Activated CD8-positive, alpha-beta memory T cell treated with anti-CD3 and anti-CD28 coated beads for 1 hour (primary cell): ENCODE measurements at places on chromosomes 11 and 22.

GRCh38 chr22:40473703-40474102 is 103.3 kb downstream of the SGSM3 start:
- no peak for DNase-seq

DNA sequence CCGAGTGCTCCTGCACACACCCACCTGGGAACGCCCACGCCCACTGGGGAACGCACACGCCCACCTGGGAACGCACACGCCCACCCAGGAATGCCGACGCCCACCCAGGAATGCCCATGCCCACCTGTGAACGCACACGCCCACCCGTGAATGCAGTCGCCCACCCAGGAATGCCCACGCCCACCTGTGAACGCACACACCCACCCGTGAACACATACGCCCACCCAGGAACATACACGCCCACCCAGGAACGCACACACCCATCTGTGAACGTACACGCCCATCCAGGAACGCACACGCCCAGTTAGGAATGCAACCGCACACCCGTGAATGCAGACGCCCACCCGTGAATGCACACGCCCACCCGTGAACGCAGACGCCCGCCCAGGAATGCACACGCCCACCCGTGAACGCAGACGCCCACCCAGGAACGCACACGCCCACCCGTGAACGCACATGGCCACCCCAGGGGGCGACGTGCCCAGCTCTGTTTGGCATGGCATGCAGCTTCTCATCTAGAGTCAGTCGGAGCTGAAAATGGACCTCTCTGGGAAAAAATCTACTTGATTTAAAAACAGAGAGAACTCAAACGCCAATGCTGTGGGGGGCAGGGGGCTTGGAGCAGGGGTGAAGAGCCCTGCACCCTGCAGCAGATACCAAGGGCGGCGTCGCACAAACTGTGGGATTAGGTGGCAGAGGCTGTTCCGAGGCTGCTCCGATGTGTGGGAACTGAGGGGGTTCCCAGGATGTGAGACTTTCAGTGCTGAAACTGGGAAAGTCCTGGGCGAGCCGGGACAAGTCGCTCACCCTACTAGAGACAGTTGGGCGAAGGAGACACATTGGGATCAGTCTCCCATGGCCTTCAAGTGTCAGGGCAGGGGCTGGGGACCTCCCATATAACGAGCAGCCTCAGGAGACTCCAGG is 83.3 kb downstream of the MYEOV start:
- DNase-seq, result no peak

DNA sequence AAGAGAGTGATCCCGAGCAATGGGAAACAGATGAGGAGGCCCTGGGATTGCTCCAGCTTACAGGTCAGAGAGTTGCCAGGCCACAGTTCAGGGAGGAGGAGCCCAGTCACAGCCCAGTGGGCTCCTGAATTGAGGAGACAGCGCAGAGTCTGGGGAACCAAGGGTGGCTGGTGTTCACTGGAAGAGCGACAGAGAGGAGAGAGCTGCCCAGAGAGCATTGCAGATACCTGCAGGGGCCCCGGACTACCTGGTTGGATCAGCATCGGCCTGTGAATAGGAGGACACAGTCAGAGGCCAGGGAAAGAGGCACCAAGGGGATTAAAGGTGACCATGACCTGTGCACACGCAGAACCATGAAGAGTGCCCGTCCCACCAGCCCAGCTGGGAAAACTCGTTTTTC is 648.6 kb downstream of the TBC1D22A start:
- no peak for DNase-seq

- DNase-seq, result no peak
Observed at GRCh38 chr11:122197066-122197987, 81.3 kb upstream of the BLID start.

GRCh38 chr11:8732324-8732670 is 49.7 kb downstream of the RPL27A start:
- DNase-seq, result no peak

GRCh38 chr22:50001388-50002231 is 11.0 kb downstream of the IL17REL start:
- DNase-seq, result no peak

GRCh38 chr11:123588117-123588863 is 66.1 kb downstream of the SCN3B start:
- no peak for DNase-seq

GRCh38 chr22:37965940-37966664 is 12.6 kb downstream of the POLR2F start:
- DNase-seq, result no peak

- no peak for DNase-seq
Observed at GRCh38 chr11:70471254-70471653, 72.9 kb downstream of the CTTN start.

DNA sequence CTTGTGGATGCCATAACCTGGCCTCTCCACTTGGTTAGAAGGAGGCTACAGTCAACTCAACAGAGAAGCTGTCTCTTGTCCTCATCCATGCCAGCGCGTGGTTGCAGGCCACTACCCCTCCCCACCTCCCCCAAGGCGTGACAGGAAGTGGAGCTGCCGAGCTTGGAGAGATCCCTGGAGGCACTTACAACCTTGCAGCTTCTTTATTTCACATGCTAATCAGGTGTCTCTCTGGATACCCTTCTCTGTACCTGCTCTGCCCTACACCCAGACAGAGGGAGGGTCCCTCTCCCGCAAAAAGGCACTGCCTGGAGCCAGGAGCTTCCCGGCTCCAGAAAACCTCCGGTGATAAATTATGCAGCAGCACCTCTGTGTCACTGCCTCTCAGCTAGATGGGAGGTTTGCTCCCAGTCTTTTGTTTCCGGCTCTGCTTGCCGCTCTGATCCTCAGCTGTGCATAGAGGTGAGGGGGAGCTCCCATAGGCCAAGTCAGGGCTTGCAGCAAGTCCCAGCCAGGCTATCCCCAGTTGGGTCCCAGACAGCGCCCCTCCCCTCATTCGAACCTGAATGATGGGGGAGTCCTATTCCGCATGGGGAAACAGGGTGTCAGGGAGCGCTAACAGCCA is 5.7 kb downstream of the LRP4 start:
- no peak for DNase-seq

DNA sequence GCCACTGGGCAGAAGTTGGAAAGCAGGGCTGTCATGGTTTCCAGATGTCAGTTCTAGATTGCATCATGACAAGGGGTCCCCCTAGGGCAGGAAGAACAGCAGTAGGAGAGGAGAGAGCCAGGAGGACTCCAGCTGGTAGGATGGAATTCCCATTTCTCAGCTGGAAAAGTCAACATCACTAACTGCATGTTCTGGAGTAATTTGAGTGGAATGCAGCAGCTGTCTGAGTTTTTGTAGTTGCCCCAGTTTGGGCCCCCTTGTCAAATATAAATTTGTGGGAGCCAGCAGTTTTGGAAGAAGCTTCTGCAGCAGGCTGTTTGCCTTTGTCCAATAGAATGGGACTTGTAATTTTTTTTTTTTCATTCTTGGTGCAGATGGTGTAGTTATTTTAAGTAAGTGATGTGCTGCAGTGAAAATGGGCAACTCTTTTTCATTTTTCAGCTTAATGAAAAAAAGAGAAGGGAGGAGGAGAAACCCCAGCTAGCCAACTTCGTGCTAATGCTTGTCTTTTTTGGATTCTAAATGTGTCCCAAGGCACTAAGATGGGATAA is 86.9 kb downstream of the LDLRAD3 start:
- no peak for DNase-seq

- DNase-seq, result no peak
Observed at GRCh38 chr11:16392616-16393015, 36.3 kb upstream of the SOX6 start.

- DNase-seq, result no peak
Observed at GRCh38 chr11:126636911-126637794, 281.7 kb downstream of the ST3GAL4 start.

GRCh38 chr22:37186997-37187522 is 987 bp downstream of the C1QTNF6 start:
- no peak for DNase-seq

GRCh38 chr11:113350336-113351067 is 36.1 kb downstream of the TTC12 start:
- DNase-seq, result no peak

GRCh38 chr11:118171269-118172062 is 5.0 kb downstream of the SCN2B start:
- peak; percentile 52 for DNase-seq

- no peak for DNase-seq
Observed at GRCh38 chr11:124865902-124866851, 945 bp downstream of the ROBO3 start.

DNA sequence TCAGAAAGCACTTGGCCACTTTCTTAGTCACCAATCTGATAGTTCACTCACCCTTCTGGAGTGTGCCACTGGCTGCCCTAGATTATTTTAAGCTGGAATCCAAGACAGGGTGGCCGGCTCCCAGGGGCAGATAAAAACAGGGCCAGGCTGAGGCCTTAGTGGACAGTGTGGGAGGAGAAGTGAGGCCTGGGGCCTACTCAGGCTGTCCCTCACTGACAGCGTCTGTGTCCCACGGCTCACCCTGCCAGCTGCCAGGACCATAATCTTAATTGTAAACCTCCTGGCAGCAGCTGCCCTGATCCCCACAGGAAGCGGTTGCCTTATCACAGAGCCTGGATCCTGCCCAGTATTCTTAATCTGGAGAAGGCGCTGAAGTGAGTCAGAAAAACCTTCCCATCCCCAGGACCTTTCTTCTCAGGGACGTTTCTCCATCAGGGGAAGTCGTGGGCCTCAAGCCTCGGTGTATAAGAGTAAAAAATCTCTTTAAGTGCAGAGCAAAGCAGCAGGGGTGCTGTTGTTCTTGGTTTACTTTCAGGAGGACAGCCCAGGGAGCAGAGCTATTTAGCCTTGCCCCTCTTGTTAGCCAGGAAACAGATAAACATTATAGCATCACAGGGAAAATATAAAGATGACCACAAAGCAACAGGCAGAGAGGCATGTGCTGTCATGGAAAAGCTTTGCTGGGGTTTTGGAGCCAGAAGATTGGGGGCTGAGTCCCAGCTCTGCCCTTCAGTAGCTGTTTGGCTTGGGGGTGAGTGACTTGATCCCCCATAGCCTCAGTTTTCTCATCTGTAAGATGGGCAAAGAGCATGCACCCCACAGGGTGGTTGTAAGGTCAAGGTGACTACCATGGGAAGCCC is 39.6 kb downstream of the TSPAN18 start:
- no peak for DNase-seq

DNA sequence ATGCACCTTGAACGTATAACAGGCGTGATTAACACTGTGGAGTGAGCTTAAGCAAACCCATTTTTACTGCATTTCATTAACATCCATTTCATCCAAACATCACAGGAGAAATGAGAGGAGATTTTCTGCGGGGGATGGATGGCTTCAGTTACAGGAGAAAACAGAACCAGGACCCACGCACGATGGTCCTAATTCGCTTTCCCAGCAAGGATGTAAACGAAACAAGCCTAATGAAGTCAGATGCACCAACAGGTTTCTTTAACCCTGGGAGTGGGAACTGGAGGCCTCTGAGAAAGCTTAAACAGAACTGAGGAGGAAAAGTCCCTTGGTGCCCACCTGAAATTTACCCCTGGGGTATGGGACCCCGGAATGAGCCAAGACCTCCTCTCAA is 2.7 kb downstream of the CADM1 start:
- no peak for DNase-seq

GRCh38 chr11:87473174-87473573 is 435.4 kb downstream of the TMEM135 start:
- no peak for DNase-seq

GRCh38 chr11:13045734-13046133 is 36.6 kb downstream of the RASSF10 start:
- DNase-seq, result no peak

DNA sequence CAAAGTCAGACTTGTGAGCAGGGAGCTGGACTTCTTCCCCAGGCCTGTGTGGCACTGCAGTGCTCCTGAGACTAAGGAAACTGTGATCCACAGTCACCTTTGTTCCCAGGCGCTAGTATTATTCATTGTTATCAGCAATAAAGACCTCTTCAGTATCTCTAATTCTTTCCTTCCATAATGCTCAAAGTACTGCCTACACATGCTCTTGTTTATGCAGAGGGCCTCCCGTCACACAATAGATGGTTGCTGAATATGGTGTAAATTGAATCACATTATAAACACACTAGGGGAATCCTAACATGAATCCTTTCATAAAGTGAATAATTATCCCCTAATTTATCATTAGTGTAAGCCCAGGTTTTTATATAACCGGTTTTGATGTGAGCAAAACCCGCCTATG is 493.3 kb downstream of the BUD13 start:
- DNase-seq, result no peak

DNA sequence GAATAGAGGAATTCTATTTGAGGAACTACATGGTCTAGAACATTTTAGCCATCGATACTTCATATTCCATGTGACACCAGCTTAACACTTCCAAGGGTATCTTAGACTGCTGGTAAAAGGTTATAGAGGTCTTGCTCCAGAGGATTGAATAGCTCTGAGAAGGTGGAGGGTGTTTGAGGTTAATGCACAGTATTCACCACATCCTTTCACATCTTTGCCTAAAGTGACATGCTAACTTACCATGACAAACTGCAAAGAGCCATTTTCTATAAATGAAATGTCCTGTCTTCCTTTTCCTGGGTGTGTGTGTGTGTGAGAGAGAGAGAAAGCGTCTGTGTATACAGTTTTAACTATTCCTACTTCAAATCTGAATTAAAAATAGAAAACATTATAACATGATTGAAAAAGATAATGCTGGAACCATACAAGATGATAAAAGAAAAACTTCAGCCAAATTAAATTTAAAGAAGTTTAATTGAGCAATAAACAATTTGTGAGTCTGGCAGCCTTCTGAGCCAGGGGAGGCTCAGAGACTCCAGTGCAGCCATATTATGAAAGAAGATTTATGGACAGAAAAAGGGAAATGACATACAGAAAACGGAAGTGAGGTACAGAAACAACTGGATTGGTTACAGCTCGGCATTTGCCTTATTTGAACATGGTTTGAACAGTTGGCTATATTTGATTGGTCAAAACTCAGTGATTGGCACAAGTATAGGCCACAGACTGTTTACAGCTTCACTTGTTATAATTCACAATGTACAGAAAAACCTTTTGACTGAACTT is 320.9 kb upstream of the CCDC179 start:
- no peak for DNase-seq
